ENCODE measurements at places on chromosomes 1 and 21. TPM values are rescaled to one million over a fixed set of nuclear protein-coding genes. Genes with fewer than 3 reads are reported as not detected.

The CYP4B1 gene
- not detected for polyA plus RNA-seq

GRCh38 chr1:233912447-233912846, 8.0 kb downstream of the SLC35F3 start:
- no peak for DNase-seq

GRCh38 chr1:73839922-73840321, 358.1 kb downstream of the LRRIQ3 start:
- DNase-seq: no peak

DNA sequence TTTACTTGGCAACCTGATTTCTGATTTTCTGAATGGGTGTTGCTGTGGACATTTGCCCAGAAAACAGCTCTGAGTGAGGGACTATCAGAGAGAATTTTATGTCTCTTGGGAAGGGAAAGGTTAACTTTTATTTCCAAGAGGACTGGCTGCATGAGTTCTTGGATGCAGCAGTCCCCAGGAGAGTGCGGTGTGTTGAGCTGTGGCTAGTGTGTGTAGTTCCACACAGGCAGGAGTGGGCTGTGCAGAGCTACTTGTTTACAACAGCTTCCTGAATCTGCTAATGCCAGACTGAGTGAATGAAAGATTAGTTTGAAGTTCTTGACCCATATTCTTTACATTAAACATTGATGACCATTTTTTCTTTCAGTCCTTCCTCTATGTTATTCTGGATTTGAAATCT, 41.0 kb upstream of the APOBEC4 start:
- no peak for DNase-seq
